ENCODE measurements at places on chromosomes 7 and 10. TPM values are rescaled to one million over a fixed set of nuclear protein-coding genes. Genes with fewer than 3 reads are reported as not detected.

GJD4 gene
- total RNA-seq: 0.17 TPM

SPDYE2 gene
- not detected for total RNA-seq

SEMA3E gene
- total RNA-seq: 14.0 TPM

GRID2IP gene
- total RNA-seq: 0.44 TPM

RGS10 gene
- 2.2 TPM for total RNA-seq

GOLGA7B gene
- total RNA-seq: 0.12 TPM

NKX1-2 gene
- 2.0 TPM for total RNA-seq

VPS50 gene
- 32.5 TPM for total RNA-seq

H2AZ2 gene
- 176 TPM for total RNA-seq

CYP26C1 gene
- total RNA-seq: not detected

AZGP1 gene
- total RNA-seq: 52.6 TPM

SPDYE1 gene
- total RNA-seq: not detected

IGFBP3 gene
- 632 TPM for total RNA-seq

FGL2 gene
- total RNA-seq: 0.80 TPM

FZD1 gene
- 8.1 TPM for total RNA-seq

TMEM178B gene
- total RNA-seq: 0.30 TPM

TWIST1 gene
- total RNA-seq: 23.2 TPM

TRIP6 gene
- total RNA-seq: 57.5 TPM

SAMD9 gene
- 2.6 TPM for total RNA-seq

CCDC71L gene
- 24.3 TPM for total RNA-seq

FAM171A1 gene
- 20.5 TPM for total RNA-seq

SUPV3L1 gene
- 25.2 TPM for total RNA-seq

ZEB1 gene
- total RNA-seq: 14.3 TPM

SCD gene
- total RNA-seq: 622 TPM

VSTM2A gene
- not detected for total RNA-seq

TMEM236 gene
- 1.4 TPM for total RNA-seq

ARMH3 gene
- total RNA-seq: 10.6 TPM

ALOX5 gene
- 5.0 TPM for total RNA-seq

NFKB2 gene
- total RNA-seq: 23.2 TPM

ARHGEF5 gene
- 24.2 TPM for total RNA-seq

OPN1SW gene
- not detected for total RNA-seq

BTBD16 gene
- 0.47 TPM for total RNA-seq

CNPY1 gene
- total RNA-seq: not detected

TLL2 gene
- total RNA-seq: 0.84 TPM

CYP17A1 gene
- total RNA-seq: not detected

C10orf90 gene
- total RNA-seq: not detected

POT1 gene
- 21.2 TPM for total RNA-seq

GRK5 gene
- 19.9 TPM for total RNA-seq

ADAMTS14 gene
- 0.87 TPM for total RNA-seq

CTAGE4 gene
- 5.8 TPM for total RNA-seq

CACNB2 gene
- 10.2 TPM for total RNA-seq

OR6B1 gene
- not detected for total RNA-seq

FAM221A gene
- total RNA-seq: 17.5 TPM

KIN gene
- total RNA-seq: 11.4 TPM

CXCL12 gene
- 43.0 TPM for total RNA-seq
